Pulmonary artery endothelial cell (primary cell): ENCODE measurements at places on chromosomes 5 and 9.

DNA sequence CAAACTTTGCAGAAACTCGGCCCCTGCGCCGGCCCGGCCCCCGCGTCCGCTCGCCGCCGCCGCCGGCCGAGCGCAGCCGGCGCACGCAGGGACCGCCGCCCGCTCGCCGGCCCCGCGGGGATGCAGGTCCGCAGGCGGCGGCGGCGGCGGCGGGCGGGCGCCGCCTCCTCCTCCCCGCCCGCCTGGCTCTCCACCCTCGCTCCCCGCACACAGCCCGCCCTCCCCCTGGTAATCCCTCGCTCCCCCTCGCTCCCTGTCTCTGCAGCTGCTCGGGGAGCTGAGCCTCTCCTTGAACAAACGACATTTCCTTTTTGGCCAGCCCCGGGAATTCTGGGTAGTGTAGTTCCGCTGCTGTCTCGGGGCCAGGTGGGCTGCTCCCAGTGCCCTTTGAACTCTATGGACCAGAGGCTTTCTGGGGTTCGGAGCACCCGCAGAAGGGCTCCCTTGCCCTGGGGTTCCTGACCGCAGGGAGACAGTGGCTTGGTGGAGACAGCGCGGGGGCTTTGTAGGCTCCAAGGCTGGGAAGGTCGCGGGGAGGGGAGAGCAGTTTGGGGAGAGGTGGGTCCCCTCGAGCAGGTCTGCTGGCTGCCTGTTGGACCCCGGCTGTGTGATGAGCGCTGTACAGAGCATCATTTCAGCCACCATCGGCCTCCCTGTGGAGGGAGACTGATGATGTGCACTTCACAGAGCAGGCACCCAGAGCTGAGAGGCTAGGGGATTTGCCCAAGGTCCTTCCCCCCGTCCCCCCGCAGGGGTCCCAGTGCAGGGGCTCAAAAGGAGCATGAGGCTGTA lies 1.8 kb upstream of the FAM78A start:
- peak; percentile 57 for DNase-seq

DNA sequence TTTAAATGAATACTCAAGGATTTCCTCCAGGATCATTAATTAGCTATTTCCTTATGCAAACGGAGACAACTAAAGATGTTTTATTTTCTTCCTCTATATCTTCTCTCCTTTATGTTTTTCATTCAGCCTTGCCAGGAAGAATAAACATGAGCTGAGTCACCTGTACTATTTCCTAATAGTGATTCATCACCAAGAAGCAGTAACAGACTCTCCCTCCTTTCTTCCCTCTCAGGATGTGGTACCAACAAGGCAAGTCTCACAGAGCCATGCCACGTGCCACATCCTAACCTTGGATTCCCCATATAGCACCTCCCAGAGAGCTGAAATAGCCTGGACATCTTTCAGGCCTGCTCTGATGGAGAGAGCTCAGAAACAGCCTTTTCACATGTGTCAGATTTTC lies 758.6 kb upstream of the DMAC1 start:
- DNase-seq = no peak

DNA sequence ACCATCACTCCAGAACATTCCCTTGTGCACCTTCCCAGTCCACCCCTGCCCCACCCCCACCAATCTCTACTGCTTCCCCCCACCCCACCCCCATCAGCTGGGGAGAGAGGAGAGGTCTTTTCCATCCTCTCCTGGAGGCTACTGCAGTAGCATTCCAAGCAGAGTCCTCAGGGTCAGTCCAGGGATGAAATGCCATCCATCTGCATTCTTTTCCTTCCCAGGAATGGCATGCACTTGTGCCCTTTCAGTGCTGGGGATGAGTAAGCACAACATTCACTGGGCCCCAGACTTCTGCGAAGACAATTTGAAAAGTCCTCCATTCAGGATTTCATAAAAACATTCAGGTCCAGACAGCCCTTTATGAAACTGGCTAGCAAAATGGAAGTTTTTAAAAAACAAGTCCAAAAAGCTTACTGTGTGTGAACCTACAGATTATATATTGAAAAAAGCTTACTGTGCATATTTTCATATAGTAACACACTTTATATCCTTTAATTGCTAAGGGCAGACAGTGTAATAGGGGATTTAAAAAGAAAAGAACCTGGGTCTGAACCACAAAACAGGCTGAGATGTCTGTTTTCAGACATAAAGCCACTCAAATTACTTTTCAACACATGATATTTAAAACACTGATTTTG lies 50.0 kb upstream of the GOLPH3 start:
- no peak for DNase-seq

- no peak for DNase-seq
Measured at GRCh38 chr5:2894316-2894715, 142.8 kb upstream of the IRX2 start.

- no peak for DNase-seq
Measured at GRCh38 chr5:45799388-45799787, 103.2 kb upstream of the HCN1 start.

GRCh38 chr5:146620669-146621051 lies 104.7 kb upstream of the GPR151 start:
- DNase-seq = no peak

DNA sequence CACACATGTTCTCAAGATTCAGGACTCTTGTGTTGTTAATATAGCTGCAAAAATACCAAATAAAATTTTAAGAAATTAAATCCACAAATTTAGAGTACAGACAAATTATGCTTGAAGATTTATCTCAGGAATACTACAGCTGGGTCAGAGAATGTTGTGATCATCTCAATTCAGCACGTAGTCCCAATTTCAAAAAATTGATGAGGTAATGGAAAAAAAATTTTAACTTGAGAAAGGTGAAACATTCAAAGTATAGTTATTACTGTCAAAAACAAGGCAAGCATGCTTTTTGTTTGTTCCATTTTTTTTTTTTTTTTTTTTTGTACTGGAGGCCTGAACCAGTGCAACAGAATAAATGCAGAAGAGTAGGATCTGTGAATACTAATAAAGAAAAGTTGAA lies 29.4 kb downstream of the ICE1 start:
- DNase-seq = no peak

DNA sequence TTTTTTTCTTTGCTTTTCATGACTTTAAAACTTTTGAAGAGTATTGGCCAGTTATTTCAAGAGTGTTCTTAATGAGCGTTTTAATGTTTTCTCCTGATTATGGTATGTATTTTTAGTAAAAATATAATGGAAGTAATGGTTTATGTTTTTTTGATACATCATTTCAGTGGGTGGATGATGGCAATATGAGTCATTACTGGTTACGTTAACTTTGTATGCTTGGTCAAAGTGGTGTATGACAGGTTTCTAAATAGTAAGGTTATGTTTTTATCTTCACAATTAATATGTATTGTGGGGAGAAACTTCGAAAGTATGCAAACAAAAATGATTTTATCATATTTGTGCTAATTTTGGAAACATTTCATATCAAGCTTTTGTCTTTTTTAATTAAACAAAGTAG lies 176.7 kb upstream of the PRDM9 start:
- DNase-seq = no peak

- no peak for DNase-seq
Measured at GRCh38 chr5:140355546-140355945, 4.4 kb upstream of the SLC4A9 start.

DNA sequence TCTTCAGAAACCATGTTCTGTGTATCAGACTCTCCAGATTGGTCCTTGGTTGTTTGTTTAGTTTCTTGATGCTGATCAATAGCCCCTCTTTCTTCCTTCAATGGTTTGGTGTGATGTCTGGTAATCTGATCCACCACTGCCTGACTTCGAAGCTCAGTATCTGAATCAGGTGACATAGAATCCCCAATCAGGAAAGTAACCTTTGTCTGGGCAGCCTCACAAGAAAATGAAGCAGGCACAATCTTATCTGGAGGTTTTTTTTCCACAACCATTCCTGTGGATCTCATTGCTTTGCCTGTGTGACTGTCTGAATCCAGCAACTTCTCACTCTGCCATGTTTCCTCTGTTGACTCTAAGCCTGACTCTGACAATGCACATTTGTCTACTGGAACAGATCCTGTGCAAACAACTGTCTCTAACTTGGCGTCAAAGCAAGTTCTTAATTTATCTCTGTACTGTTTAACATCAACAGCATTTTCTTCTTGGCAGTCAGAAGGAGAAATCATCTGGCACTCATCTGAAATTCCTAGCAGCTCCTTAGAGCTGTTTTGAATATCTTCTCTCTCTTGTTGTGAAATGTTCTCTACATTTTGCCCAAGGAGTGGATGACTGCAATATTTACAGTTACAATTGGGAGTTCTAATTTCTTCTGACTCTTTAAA lies 37.1 kb upstream of the RAPGEF6 start:
- DNase-seq = no peak

DNA sequence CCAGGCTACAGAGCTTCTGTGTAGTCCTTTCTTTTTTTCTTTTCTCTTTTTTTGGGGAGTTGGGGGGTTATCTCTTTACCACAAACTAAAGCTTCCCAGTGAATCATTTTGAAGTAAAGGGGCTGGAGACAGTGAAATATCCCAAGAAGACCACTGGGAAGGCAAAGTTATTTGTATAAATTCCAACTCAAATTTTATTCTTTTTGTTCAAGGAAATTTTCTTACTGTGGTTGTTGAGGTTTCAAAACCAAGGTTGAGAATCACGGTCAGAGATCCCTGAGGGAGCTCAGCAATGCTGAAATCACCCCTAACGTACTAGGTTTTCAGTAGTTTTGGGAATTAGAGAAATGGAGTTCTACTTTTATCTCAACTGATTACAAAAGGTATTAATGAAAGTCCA lies 175.7 kb downstream of the ARHGEF28 start:
- DNase-seq = no peak

DNA sequence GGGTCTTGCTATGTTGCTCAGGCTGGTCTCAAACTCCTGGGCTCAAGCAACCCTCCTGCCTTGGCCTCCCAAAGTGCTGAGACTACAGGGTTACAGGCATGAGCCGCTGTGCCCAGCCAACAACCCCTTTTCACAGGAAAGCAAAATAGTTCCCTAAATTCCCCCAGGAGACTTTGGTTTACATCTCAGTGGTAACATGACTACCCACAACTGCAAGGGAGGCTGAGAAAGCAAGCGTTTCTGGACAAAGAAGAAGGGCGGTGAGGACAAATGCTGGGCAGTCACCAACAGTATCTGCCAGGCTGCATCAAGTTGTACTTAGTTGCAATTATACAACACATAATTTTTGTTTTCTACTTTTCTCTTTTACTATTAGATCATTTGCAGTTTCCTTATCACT lies 7.4 kb upstream of the ADGRD2 start:
- no peak for DNase-seq

DNA sequence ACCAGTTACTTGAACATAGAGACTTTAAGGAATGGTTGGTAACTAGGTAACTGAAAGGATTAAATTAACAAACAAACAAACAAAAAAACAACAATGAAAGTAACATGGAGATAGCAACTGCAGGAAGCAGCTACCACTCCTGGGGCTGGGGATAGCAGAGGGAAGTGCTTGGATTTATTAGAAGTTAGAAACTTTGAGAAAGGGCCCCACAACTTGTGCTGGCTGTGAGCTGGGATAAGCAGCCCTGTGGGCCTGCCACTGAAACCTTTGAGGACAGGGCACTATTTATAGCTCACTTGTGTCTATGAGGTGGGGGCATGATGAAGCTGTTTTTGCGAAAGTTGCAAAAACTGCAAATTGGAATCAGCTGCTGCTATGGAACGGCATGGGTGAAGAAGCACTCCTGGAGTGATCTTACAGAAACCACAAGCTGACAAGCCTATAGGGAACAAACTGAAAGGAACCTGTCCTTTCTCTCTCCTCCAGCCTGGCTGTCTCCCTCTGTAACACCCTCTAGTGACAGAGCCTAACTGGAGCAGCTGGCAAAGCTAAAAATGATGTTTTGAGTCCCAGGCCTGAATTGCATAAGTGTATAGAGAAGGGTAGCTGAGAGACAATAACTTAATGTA lies 91.4 kb upstream of the RANBP6 start:
- DNase-seq = no peak

DNA sequence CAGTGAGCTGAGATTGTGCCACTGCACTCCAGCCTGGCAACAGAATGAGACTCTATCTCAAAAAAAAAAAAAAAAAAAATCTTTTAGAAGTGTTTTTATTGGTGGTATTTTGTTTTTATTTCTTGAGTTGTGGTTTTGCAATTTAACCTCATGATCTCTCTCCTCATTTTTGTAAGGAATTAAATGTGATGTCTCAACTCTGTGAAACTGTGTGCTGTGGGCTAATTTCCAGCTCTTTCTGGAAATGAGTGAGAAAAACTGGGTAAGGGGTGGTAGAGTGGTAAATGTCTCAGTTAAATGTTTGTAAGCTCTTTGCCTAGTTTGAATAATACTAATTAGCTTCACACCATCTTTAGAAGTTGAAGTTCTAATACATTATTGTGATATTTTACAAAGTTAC lies 29.0 kb downstream of the ACO1 start:
- DNase-seq = no peak

GRCh38 chr5:62198421-62198820 lies 107.6 kb upstream of the KIF2A start:
- DNase-seq = no peak

- no peak for DNase-seq
Measured at GRCh38 chr5:41093803-41094202, 22.7 kb upstream of the MROH2B start.

DNA sequence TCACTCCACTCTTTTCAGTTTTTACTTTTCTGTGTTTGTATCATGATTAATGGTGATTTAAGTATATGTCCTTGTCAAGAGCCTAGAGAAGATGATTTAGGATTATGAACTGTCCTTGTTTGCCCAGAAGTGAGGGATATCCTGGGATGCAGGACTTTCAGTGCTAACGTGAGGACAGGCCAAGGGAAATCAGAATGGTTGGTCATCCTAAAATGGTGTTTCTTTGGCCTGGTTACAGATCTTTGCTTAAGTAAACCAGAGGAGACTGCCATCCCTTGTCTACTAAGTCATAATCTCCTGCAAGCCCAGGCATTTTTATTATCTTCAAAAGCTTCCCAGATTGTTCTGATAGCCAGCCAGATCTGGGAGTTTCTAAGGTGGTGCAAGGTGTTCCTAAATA lies 22.3 kb upstream of the DPYSL3 start:
- DNase-seq = no peak

DNA sequence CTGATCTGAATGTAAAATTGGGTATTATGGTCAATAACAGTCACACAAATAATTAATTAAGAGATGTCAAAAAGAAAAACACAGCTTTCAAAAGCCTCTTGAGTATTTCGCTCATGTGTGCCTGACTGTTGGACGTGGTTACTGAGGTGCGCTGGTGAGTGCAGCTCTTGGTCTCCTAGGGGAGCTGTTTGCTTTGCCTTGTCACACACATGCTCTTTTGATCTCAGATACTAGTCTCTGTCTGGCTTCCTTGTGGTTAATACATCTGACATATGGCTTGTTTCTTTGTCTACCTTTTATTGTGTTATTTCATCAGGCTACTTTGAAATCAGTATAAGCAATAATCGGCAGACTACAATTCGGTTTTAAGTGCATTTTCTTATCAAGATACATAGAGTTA lies 51.5 kb downstream of the PCSK1 start:
- no peak for DNase-seq

DNA sequence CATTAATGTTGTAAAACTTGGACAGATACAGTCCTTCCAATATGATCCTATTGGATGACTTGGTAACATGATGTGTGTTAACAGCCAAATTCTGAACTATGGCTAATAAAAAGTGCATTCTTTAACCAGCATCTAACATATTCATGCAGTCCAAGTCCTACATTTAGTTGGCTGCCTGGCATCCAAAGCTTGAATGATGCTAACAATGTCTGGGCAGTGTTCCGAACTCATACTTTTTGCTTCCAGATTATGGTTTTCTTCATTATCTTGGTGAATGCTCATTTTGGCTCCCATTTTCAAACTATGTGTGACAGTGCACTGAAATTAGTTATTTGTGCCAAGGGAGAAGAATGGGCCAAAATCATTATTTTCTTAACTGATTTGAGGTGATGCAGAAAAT lies 2.8 kb downstream of the FAM174A start:
- no peak for DNase-seq

- DNase-seq = no peak
Measured at GRCh38 chr9:135610290-135611141, 28.8 kb downstream of the GLT6D1 start.
